ENCODE measurements at places on chromosomes 2 and 18.

- no peak for DNase-seq
Measured at GRCh38 chr2:144780983-144781382, 261.1 kb upstream of the ZEB2 start.

GRCh38 chr2:29174937-29175336, 59.7 kb downstream of the CLIP4 start:
- DNase-seq, result no peak

GRCh38 chr2:45259138-45259537, 249.9 kb upstream of the SIX2 start:
- no peak for DNase-seq

GRCh38 chr2:126507425-126507911, 148.5 kb upstream of the GYPC start:
- no peak for DNase-seq

GRCh38 chr2:175450029-175450760, 268.7 kb upstream of the ATP5MC3 start:
- DNase-seq, result peak; percentile 47

DNA sequence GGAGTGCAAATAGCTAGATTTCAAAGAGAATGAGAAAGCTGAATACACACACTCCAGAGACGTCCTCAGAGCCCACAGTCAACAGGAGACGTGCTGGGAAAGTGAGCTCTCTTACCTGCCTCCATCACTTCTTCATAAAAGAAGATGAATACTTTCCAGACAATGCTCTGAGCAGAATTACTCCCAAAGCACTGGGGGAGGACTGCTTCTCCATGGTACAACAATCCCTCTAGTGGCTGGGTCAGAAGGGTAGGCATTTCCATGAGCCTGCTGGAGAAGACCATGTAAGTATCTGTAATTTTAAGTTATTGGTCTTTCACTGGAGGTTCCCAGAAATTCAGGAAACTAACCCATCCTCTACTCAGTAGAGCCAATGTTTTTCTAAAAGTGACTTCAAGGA, 190.3 kb downstream of the RBM43 start:
- no peak for DNase-seq

- DNase-seq, result no peak
Measured at GRCh38 chr2:98747888-98748287, 17.0 kb upstream of the MGAT4A start.

- no peak for DNase-seq
Measured at GRCh38 chr2:234829074-234829455, 122.8 kb upstream of the SH3BP4 start.

GRCh38 chr2:151051574-151052220, 210.0 kb downstream of the RBM43 start:
- peak; percentile 28 for DNase-seq

DNA sequence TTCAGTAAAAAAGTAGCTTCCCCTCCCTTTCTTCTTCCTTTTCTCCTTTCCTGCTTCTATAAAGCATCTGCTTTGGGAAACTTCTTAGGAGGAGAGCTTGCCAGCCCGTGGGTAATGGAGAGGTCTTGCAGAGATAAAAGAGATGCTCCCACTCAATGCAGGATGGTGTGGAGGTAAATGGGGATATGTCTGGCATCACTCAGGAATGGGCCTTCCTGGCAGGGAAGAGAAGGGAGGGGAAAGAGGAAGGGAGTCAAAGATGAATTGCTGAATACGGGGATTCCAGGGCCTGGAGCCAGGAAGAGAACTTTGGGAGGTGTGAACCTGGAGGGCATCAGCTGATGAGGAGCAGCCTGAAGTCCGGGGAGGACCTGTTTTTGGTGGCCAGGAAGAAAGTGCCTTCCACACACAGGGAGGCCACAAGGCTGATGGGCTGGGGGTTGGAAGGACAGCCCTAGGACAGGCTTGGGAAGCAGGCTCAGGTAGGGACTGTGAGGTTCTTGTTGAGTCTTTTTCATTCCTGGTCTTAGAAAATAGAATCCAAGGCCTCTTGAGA, 25.2 kb downstream of the IL1B start:
- no peak for DNase-seq

Data from SK-N-MC (cell line).